Lower leg skin (tissue), 4 donors: ENCODE measurements at places on chromosomes 12 and 14. TPM values are rescaled to one million over a fixed set of nuclear protein-coding genes. Genes with fewer than 3 reads are reported as not detected.
A peak's percentile ranks its signal among the peaks of the same experiment; 100 is the strongest.

Gene PTGER2
- total RNA-seq: 2.1 TPM

Gene TBX3
- total RNA-seq: 43.8 TPM

Gene HHIPL1
- 2.4 TPM for total RNA-seq

Gene CFAP73
- 0.38 TPM for total RNA-seq

Gene ASPG
- total RNA-seq: 56.6 TPM

- DNase-seq: no peak
Observed at GRCh38 chr12:103771466-103771865, 69.6 kb downstream of the NT5DC3 start.

DNA sequence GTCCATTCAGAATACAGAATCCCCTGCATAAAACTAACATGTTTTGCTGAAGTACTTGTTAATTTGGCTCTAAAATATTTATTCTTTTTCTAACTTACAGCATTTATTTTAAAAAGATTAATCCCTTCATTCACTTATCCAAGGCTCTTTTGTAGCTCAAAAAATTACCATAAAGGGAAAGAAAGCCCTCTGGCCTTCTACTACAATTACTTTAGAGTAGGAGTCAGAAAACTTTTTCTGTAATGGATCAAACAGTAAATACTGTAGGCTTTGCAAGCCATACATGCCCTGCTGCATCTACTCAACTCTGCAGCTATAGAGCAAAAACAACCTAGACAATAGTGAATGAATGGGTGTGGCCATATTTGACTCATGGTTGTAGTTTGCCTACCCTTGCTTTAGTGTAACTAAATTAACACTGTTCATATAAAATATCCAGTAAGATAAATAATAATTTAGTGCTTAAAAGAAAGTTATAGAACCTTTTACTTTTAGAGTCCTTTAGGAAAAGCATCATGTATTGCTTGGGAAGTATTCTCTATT, 74.2 kb upstream of the ZFP36L1 start:
- no peak for DNase-seq

GRCh38 chr12:7264538-7264937, 39.3 kb upstream of the ACSM4 start:
- no peak for DNase-seq

DNA sequence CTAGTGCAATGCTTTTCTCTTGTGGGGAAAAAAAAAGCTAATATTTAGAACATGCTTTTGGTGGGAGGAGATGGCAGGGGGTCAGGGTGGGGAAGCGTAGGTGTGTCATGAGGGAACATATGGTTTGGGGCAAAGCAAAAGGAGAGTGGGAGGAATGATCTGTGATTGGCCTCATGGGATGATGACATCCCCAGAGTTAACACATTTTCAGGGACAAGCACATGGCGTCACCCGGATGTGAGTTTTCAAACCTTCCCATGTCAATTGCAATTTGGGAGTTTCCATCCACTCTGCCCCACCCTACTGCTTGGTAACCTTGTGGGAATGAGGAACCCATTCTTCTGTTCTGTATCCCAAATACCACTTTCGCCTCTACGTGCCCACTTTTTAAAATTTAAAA, 164.2 kb downstream of the SSPN start:
- DNase-seq: no peak

GRCh38 chr14:68806526-68807147, 13.8 kb upstream of the ZFP36L1 start:
- DNase-seq: peak; percentile 83

DNA sequence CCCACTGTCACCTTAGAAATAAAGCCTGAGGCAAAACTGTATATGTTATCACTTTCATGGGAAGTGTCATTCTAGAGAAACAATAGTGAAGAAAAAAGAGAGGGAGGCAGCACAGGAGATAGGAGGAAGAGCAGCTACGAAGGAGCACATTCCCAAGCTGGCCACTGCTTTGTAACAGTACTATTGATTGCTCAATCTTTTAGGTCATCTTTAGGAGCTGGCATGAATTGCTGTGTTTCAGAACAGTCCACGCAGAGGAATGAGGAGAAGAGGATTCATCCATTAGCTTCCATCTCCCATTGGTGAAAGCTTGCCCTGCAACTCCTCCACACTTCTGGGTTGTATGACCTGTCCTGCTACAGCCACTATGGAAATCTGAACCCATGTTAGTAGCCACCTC, 372.5 kb upstream of the DDHD1 start:
- no peak for DNase-seq

DNA sequence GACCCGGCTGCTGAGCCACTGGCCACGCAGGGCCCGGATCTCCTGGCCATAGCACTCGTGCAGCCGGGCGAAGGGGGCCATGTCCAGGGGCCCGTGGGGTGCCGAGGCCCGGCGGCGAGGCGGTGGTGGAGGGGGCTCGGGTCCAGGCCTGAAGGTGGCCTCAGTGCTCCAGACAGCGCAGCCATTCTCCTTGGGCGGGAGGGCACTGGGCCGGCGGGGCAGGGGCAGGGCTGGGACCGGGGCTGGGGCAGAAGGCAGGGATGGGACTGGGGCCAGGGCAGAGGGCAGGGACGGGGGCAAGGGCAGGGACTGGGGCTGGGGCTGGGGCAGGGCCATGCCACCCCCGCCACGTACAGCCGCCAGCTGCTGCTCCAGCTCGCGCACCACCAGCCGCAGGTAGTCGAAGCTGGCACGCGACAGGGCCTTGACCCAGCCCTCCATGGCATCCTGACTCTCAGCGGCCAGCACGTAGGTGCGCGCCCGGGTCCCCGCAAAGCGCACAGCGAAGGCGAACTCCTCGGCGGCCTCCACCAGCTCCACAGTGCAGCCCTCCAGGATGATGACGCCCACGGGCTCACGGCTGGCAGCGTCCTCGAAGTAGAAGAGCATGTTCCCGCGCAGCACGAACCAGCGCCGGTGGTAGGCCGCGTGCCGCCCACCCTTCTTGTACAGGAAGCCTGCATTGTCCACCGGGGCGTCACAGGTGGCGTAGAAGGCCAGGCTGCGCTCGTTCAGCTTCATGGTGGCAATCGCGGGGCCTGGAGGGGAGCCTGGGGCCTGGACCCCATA, 6.0 kb downstream of the PHETA1 start:
- no peak for DNase-seq

- DNase-seq: peak; percentile 64
Observed at GRCh38 chr12:128381541-128381940, 114.6 kb downstream of the TMEM132C start.

DNA sequence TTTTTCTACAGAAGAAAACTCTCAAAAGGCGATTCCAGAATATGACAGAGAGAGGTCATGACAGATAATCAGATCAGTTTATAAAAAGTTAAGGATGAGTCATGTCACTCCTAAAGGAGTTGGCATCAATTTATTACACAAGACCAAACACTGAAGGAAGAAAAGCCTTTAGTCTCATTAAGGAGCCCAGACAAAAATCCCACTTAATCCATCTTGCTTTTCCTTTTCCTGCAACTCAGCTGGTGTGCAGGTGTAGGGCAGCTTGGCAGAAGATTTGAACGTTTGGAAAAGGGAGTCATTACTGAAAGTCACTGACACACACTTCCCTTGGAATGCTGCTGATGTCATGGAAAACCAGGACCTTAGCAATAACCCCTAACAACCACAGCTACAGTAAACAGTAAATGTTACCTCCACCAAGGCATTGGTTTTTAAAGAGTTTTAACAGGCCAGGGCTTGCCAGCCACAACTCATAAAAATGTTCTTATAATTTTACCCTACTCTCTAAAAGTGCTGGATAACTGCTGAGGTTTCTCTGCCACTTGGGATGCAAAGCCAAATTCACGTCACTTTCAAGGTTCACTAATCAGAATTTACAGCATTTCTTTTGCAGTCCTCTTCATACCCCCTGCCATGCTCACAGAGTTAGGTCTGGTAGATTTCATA, 320.6 kb downstream of the RAD51B start:
- DNase-seq: peak; percentile 80

DNA sequence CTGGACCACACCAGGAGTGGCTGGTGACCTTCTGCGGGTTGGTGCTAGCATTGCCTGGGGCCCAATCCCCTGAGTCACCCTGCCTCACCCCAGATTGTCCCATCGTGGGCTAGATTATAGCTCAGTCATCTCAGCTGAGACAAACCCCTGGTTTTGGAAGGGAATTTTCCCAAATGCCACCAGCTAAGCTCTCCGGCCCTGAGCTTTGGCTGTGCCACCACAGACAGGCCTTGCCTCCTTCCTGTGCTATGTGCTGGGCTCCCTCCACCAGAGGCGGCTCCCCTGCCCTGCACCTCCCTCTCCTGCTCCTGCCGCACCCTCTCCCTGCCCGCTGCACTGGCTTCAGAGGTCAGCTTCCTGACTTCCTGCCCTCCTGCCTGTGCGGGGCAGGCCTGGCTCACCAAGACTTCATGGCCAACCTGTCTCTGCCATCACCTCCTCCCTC, 196.3 kb downstream of the TSPAN9 start:
- DNase-seq: no peak

- DNase-seq: no peak
Observed at GRCh38 chr12:69008520-69008919, 75.5 kb upstream of the CPM start.

DNA sequence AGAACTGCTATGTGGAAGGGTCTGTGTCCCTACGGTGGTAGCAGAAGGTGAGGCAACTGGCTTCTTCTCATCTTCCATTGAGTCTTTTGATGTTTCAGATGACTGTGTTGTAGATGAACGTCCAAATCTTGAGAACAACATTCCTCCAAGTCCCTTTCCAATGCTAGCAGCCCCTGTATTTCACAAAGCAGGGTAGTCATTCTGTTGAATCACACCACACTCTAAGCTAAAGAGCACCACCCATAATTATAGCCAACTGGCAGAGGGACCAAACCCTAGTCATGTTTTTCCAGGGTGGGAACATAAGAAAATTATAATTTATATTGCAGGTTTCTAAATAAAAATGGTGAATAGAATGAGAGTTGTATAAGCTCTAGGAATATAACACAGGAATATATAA, 98.7 kb downstream of the DDHD1 start:
- DNase-seq: no peak

DNA sequence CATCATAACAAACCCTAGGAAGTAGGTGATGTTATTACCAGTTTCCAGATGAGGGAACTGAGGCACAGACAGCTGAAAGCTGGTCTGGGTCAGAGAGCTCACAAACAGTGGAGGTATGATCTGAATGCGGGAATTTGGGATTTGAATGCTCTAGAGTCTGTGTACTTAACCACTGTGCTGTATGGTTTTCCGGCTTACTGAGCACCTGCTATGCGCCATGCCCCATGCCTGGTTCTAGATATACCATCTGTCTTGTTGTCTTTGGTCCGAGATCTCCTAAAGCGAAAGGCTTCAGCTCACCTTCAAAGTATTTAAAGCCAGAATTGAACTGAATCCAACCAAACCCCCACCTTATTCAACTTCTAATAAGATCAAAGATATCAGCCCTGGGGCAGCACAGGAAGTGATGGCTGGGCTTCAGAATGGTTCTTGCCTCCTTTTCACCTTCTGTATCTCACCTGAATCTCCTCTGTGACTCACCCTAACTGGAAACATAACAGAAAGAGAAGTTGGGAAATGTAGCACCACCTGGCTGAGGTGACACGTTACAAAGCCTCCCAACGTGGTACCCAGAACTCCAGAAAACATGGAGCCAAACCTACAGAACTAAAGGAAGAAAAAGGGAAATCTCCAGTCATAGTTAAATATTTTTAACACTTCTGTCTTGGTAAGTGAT, 54.3 kb downstream of the PRMT8 start:
- DNase-seq: no peak

DNA sequence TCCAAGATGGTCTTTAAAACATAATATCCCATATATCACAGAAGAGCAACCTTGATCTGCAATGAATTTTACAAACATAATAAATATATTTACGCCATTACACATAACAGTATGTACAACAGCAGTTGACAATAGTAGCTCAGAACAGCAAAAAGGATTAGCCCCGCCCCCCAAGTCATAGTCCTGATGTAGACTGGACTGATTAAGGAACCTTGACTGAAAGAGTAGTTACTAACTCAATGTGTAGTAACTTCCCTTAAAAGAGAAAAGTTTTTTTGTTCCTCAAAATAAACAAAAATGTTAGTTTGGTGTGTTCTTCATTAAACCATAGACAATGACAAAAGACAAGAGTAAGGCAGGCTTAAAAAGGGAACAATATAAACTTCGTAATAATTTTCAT, 44.5 kb downstream of the GTF2A1 start:
- peak; percentile 40 for DNase-seq

DNA sequence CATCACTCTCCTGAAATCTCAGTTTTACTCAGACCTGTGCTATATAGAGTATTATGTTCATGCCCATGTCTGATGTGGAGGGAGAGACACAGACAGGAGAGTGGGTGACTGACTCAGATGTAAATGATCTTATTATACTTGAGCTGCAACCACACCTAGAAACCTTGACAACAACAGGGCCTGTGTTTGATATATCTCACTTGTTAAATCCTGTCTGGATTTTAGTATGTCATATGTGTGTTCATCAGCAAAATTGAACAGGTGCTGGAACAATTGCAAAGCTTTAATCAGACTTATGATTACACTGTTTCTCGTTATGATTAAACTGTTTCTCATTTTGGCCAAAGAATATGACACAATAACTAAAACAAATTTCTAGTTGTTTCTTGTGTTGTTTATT, 37.7 kb downstream of the DIP2B start:
- DNase-seq: no peak

- no peak for DNase-seq
Observed at GRCh38 chr12:100075598-100075997, 67.1 kb downstream of the BLTP3B start.

DNA sequence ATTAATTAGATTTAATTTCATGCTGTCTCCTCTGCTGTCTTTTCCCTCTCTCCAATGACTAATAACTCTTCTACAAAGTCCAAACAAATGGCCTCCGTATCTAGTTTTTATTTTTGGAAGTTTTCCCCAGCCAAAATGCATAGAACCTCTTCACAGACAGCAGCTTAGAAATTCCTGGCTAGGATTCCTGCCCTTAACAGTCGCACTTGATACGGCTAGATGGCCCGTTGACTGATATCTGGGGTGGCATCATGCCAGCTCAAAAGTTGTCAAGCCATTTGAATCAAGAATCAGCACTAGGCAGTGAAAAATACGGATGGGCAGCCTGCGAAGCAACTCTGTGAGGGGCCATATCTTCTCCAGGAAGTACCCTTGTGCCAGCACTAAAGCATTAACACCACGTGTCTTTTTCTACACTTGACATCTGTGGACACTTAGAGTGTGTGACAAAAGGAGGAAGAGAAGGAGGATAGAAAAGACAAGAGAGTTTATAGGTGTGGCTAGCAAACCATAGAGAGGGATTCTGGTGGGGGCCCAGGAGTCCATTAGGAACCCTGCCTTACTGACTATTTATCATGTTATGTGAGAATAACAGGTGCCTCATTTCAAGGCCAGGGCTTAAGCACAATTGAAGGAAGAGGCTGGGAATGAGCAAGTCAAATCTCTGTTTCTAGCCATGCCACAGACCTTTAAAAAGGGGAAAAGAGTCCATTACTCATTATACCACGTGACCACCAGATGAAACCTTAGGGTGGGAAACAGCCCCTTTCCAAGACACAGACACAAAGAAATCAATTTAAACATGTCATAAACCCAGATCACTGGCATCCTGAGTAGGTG, 39.2 kb upstream of the KRR1 start:
- no peak for DNase-seq

- no peak for DNase-seq
Observed at GRCh38 chr12:116366824-116367223, 89.3 kb upstream of the MED13L start.

GRCh38 chr14:50822501-50823042, 8.4 kb downstream of the NIN start:
- DNase-seq: no peak

- DNase-seq: no peak
Observed at GRCh38 chr12:67758521-67758920, 110.0 kb downstream of the DYRK2 start.

GRCh38 chr12:99367181-99367580, 280.4 kb upstream of the GARIN6 start:
- DNase-seq: no peak
